ENCODE measurements at places on chromosomes 12 and 14.

GRCh38 chr14:30210630-30211029 lies 283.0 kb upstream of the PRKD1 start:
- DNase-seq: no peak

DNA sequence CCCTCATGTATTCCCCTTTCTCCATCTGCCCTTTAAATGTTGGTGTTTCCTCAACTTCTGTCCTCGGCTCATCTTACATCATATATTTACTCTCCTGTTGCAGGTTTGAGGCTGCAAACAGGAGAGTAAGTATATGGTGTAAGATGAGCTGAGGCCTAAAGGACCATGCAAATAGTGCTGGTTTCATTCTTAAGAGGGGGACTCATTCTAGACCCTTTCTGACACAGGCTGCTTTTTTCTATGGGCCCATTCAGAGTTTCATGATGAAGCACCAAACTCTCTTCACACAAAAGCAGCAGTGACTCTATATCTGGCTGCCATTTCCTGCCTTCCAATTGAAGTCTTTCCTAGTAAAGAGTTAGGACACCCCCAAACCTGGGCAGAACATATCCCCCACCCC lies 218.5 kb downstream of the PHLDA1 start:
- DNase-seq: no peak

DNA sequence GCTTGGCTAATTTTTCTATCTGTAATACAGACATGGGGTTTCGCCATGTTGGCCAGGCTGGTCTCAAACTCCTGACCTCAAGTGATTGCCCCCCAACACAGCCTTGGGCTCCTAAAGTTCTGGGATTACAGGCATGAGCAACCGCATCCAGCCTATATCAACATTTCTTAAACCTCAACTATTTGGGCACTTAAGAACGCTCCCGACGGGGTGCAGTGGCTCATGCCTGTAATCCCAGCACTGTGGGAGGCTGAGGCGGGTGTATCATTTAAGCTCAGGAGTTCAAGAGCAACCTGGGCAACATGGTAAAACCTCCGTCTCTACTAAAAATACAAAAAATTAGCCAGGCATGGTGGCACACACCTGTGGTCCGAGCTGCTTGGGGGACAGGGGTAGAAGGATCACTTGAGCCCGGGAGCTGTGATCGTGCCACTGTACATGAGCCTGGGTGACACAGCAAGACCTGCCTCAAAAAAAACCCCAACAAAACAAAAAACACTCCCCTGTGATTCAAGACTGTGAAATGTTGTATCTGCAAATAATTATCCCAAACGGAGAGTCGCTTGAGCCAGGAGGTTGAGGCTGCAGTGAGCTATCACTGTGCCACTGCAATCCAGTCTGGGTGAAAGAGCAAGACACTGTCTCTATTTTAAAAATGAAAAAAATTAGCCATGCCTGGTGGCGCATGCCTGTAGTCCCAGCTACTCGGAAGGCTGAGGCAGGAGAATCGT lies 21.5 kb downstream of the PPTC7 start:
- DNase-seq: no peak

GRCh38 chr12:54160769-54161480 lies 27.9 kb downstream of the SMUG1 start:
- no peak for DNase-seq

Measured in stimulated activated CD8-positive, alpha-beta memory T cell treated with anti-CD3 and anti-CD28 coated beads, Interleukin-15, amount 100 ng/mL, for 4 hours (primary cell).